ENCODE measurements at places on chromosomes 3 and 15. TPM values are rescaled to one million over a fixed set of nuclear protein-coding genes. Genes with fewer than 3 reads are reported as not detected.
A peak's percentile ranks its signal among the peaks of the same experiment; 100 is the strongest.

DNA sequence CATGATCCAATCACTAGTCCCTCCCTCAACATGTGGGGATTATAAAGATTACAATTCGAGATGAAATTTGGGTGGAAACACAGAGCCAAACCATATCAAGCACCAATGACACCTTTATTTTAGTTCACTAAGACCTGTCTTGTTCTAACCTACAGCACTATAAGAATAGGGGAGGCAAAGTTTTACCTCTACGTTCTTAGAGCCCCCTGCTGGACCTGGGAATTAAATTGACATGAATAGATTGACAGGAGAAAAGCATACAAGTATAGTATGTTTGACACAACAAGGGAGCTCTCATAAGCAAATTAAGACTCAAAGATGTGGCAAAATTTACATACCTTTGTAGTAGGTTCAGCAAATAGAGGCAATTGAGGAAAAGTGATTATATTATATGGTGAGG is 974.4 kb upstream of the ALCAM start:
- no peak for DNase-seq

- DNase-seq: no peak
Observed at GRCh38 chr3:59839810-59840515, 790.1 kb upstream of the CFAP20DC start.

DNA sequence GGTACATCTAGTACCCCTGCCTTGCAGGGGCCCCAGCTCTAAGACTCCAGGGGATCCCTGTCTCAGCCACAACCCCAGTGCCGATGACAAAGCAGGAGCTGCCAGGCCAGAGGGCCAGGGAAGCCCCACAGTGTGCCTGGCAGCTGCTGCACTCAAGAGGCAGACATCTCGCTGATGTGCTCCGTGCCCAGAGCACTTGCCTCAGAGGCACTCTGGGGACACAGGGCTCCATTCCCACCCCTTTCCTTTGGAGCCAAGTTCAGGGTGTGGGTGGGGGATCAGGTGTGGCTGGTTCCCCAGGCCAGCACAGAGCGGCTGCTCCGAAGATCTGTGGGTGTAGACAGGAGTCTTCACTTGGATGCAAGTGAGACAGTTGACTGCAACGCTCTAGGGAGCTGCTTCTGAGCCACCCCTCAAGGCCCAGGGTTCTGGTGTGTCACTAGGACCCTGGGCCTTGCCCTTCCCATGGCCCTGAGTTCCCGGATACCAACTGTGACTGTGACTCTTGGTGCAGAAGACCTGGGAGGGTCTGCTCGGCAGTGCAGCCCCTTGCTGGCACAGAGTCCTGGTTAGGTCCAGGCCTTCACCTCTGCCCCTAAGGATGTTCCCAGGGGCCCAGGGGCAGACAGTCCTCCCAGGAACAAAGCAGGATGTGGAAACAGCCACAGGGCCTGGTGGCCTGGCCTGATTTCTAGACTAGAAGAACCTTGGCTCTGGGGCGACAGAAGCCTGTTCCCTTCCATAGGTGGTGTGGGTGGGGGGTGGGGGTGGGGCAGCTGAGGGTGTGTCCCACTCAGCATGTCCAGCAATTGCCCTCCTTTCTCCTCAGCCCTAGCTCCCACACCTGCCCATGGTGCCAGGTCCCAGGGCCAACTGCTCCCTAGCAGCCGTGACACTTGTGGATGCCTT is 2.5 kb downstream of the NT5DC2 start:
- peak; percentile 77 for DNase-seq

GRCh38 chr15:25509703-25510102 is 70.9 kb upstream of the UBE3A start:
- DNase-seq: no peak

- no peak for DNase-seq
Observed at GRCh38 chr15:70741107-70741531, 22.2 kb downstream of the UACA start.

GRCh38 chr3:44016818-44017217 is 224.9 kb upstream of the TOPAZ1 start:
- DNase-seq: no peak

ACP3 gene
- total RNA-seq: 0.78 TPM

CCR3 gene
- total RNA-seq: not detected
